ENCODE measurements at places on chromosomes 5 and 9.

GRCh38 chr5:7321724-7322123 is 74.2 kb upstream of the ADCY2 start:
- H3K27me3 ChIP-seq = no peaks in the 10 kb centered on the region
- peak; percentile 81 for DNase-seq
- no peak overlapping the region for H3K4me3 ChIP-seq
- no peaks in the 10 kb centered on the region for H3K36me3 ChIP-seq
- no peak overlapping the region for H3K27ac ChIP-seq

DNA sequence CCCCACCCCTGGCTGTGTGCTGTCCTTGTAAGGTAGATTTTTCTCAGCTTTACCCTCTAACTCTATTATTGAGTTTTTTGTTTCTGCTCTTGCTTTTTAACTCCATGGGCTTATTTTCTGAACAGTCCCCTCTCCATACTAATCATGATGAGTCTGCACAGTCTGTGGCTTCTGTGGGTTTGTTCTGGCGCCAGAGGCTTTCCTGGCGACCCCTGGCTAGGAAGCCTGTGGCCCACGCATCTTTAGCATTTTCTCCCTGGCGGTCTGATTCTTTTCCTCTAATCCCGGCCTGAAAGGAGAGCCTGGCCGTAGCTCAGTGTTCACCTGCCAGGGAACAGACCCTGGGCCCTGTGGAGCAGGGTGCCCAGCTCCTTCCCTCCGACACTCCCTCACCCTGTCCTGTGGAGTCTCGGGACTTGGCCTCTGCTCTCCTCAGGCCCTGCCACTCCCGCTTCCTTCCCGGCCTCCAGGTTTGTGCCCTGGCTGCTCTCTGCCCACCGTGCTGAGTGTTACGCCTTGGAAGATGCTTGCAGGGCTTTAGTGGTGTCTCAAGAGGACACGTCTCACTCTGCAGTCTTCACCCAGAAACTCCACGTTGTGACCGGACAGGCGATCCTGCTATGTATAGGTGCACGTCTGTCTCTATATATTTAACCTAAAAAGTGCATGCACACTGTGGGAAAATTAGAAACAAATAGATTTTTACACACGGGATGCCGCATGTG is 31.7 kb upstream of the LRRC14B start:
- peaks cover 77% of the 10 kb centered on the region for H3K27me3 ChIP-seq
- H3K4me1 ChIP-seq = peaks cover 29% of the 10 kb centered on the region
- no peaks in the 10 kb centered on the region for H3K36me3 ChIP-seq
- no peak overlapping the region for H3K4me3 ChIP-seq

DNA sequence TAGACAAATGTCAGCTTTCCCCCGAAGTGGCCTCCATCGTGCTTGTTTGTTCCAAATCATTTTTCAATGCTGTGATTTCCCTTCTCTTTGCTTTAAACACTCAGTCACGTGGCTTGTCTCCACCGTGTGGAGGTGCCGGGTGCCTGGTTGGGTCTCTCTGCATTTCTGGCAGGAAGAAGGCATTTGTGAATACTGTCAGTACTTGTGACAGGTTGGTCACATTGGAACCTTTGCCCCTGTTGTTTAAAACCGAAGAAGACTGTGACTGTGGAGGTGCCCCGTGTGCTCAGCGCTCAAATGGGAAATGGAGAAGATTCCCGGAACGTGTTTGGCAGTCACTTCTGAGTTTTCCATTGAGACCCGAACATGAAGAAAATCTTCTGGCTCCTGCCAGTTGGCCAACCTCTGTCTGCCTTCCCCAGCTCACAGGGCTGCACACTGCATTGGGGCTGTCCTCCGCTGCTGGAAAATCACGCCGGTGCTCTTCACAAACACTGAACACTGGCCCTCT is 74.6 kb downstream of the LMNB1 start:
- no peak overlapping the region for H3K27ac ChIP-seq
- no peaks in the 10 kb centered on the region for H3K27me3 ChIP-seq
- peaks cover 7% of the 10 kb centered on the region for H3K36me3 ChIP-seq
- DNase-seq = no peak
- peak overlapping the region; percentile 63 for H3K4me3 ChIP-seq

DNA sequence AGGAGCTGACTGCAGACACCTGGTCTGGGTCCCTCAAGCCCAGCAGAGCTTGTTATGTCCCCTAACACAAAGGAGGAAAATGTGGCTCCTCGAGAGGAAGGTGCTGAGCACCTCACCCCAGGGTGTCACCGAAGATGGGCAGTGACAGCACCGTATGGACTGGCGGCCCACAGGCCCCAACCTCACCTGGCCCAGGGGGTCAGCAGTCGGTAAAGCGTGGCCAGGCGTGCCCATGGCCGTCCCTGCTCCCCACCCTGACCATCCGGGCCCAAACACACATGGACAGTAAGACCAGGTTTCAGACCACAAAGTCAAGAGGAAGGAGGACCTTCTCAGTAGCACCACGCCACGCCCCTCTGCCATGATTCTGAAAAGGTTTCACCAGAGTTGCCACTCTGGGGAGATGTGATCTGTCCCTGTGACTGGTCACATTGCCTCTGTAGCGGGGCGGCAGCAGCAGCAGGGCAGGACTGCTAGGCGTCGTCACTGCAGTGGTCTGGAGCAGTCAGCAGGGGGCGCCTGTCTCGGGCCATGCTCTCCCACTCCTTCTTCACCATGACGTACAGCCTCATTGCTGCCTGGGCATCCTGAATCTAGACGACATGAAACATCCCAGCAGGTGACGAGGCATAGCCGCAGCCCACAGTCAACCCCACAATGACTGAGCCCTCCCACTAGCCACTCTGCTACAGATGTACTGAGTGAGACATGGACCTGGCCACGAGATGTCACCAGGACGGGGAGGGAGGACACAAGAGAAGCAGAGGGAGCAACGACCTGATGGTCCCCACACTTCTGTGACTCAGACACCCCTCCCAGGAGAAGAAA is 11.1 kb downstream of the REXO4 start:
- H3K27ac ChIP-seq = no peak overlapping the region
- DNase-seq = peak; percentile 79
- H3K4me3 ChIP-seq = no peak overlapping the region

DNA sequence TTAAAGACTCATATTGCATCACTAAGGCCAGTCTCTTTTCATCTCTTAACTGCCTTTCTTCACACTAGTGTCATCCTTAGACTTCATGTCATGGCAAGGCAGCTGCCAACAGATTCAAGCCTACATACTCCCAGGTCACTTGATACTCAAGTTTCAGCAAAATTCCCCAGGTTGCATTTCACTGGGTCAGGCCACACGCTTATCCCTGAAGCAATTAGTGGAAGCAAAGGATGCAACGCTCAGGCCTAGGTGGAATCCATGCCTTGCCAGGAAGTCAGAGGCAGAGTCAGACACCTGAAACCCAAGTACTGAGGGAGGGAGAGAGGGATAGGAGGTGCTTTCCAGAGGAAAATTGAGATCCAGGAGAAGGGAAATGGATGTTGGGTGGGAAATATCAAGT is 28.9 kb downstream of the YIPF5 start:
- H3K27me3 ChIP-seq = no peaks in the 10 kb centered on the region
- H3K36me3 ChIP-seq = no peaks in the 10 kb centered on the region
- H3K4me3 ChIP-seq = no peak overlapping the region
- no peaks in the 10 kb centered on the region for H3K4me1 ChIP-seq
- no peak overlapping the region for H3K27ac ChIP-seq
- no peak for DNase-seq

DNA sequence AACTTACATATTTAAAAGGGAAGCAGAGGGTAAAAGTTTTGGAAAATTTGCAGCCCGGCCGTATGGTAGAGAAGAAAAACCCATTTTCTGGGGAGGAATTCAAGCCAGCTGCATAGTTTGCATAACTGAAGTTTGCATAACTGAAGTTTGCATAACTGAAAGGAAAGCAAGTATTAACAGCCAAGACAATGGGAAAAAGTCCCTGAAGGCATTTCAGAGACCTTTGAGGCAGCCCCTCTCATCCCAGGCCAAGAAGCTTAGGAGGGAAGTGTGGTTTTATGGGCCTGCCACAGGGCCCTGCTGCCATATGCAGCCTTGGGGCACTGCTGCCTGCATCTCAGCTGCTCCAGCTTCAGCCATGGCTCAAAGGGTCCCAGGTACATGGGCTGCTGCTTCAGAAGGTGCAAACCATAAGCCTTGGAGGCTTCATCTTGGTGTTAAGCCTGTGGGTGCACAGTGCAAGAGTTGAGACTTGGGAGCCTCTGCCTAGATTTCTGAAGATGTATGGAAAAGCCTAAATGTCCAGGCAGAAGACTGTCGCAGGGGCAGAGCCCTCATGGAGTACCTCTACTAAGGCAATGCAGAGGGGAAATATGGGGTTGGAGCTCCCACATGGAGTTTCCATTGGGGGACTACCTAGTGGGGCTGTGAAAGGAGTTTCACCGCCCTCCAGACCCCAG is 36.9 kb upstream of the CXCL14 start:
- no peaks in the 10 kb centered on the region for H3K36me3 ChIP-seq
- H3K27me3 ChIP-seq = peaks cover 9% of the 10 kb centered on the region
- H3K4me3 ChIP-seq = no peak overlapping the region
- no peak overlapping the region for H3K27ac ChIP-seq
- no peak for DNase-seq

DNA sequence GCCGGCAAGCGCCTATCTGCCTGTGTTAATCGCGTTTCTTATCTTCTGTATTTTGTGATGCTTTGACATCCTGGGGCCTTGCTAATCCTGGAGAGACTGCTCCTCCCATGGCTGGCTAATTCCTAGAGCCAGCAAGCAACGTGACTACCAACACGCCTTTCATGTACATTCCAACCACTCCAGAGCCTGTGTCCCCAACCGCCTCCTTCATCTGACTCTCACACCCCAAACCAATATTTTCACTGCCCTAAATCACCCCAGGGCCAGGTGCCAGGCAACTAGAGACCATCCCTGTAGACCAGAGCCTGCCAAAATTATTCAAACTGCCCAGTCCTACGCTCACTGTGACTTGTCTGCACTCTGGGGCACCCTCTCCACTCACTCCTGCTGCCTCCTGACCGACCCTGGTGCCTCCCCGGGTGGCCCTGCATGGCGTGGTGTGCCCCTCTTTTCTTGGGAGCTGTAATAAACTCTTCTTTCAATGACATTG is 50.5 kb upstream of the COL5A1 start:
- no peaks in the 10 kb centered on the region for H3K27me3 ChIP-seq
- H3K27ac ChIP-seq = peak overlapping the region; percentile 15
- no peak overlapping the region for H3K4me3 ChIP-seq
- peaks cover 47% of the 10 kb centered on the region for H3K4me1 ChIP-seq
- peak; percentile 55 for DNase-seq
- H3K36me3 ChIP-seq = no peaks in the 10 kb centered on the region

DNA sequence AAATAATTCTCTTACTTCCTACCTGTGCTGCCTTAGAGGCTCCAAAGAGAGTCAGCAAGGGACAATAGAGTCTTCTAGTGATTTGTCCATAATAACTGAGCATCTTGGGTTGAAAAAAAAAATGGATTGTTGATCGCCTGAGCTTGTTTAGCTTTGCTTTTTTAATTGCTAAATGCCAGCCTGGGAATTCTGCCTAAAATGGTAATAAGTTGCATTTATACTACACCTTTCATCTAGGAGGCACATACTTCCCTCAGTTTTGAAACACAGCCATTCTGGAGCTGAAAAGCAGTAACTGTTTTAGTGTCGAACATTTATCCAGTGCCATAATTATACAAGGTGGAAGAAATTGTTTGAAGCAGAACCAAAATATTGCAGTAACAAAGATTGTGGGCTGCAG is 421.3 kb downstream of the CAAP1 start:
- no peak for DNase-seq
- H3K36me3 ChIP-seq = no peaks in the 10 kb centered on the region
- H3K27ac ChIP-seq = no peak overlapping the region
- H3K4me1 ChIP-seq = no peaks in the 10 kb centered on the region
- H3K27me3 ChIP-seq = no peaks in the 10 kb centered on the region
- no peak overlapping the region for H3K4me3 ChIP-seq

DNA sequence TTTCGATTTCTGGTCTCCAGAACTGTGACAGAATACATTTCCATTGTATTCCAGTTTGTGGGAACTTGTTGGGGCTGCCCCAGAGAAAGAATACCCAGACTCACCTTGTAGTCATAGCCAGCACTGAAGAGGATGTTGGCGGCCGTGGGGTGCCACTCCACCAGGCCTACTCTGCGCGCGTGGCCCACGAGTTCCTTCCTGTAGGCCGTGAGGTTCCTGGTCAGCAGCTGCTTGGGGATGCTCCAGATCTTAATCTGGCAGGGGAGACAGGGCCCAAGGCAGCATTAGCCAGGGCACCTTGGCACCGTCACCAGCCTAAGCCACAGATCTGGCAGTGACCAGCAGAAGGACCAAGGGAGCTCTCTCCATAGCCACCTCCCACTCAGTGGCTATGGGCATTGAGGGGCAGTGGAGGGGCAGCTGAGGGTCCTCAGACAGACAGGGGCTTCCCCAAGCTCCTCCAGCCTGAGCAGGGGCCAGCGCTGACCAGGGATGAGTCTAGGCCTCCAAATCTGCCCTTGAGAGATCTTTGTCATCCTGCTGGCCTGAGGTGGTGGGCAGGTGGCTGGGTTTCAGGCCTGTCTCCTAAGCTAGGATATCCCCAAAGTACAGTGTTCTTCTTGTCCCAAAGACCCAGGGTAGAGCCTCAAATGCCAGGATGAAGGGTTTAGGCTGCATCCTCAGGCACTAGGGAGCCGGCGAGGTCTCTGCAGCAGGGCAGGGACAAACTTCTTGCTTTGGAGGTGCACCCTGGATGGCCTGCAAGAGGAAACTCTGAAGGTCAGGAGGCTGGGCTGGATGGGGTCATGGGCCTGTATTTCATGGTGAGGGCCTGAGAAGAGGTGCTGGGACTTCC is 15.9 kb upstream of the TRIM14 start:
- peaks cover 1% of the 10 kb centered on the region for H3K4me1 ChIP-seq
- peaks cover 29% of the 10 kb centered on the region for H3K27me3 ChIP-seq
- DNase-seq = no peak
- no peak overlapping the region for H3K27ac ChIP-seq
- H3K4me3 ChIP-seq = no peak overlapping the region

- DNase-seq = no peak
- no peaks in the 10 kb centered on the region for H3K4me1 ChIP-seq
- no peak overlapping the region for H3K4me3 ChIP-seq
- H3K27ac ChIP-seq = no peak overlapping the region
Observed at GRCh38 chr9:108615152-108615551, 240.6 kb downstream of the ACTL7B start.

GRCh38 chr5:146924132-146924531 is 45.6 kb upstream of the PPP2R2B start:
- no peak overlapping the region for H3K27ac ChIP-seq
- peaks cover 5% of the 10 kb centered on the region for H3K27me3 ChIP-seq
- H3K36me3 ChIP-seq = no peaks in the 10 kb centered on the region
- DNase-seq = no peak
- H3K4me3 ChIP-seq = no peak overlapping the region

DNA sequence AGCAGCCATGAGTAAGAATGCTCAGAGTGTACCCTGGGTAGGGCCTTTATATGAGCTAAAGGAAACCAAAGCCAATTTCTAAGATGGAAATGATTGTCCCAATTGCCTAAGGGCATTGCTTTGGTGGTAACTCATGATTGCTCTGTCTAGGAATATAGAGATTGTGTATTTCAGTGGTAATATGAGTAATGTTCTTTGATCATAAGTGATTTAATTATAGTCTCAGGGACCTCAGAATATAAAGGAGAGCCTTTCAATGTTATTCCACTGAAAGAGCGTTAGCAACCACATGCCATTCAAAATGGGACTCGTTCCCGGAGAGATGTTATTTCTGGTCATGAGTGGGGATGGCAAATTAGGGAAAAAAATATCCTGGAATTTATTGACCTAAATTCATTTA is 340.5 kb downstream of the ARHGEF28 start:
- H3K27me3 ChIP-seq = peaks cover 7% of the 10 kb centered on the region
- no peaks in the 10 kb centered on the region for H3K36me3 ChIP-seq
- H3K27ac ChIP-seq = no peak overlapping the region
- no peak for DNase-seq

GRCh38 chr9:13113751-13114150 is 165.7 kb downstream of the MPDZ start:
- peaks cover 3% of the 10 kb centered on the region for H3K36me3 ChIP-seq
- H3K4me3 ChIP-seq = no peak overlapping the region
- no peaks in the 10 kb centered on the region for H3K27me3 ChIP-seq
- no peak overlapping the region for H3K27ac ChIP-seq
